ENCODE measurements at places on chromosomes 2 and 18. TPM values are rescaled to one million over a fixed set of nuclear protein-coding genes. Genes with fewer than 3 reads are reported as not detected.

The ALPG gene
- total RNA-seq = not detected

The PLCL1 gene
- 7.8 TPM for total RNA-seq

The DPP10 gene
- not detected for total RNA-seq

GRCh38 chr2:208015475-208015874 is 9.9 kb downstream of the PLEKHM3 start:
- DNase-seq = no peak

GRCh38 chr2:10935953-10936942 is 24.5 kb downstream of the KCNF1 start:
- no peak overlapping the region for H3K27ac ChIP-seq
- DNase-seq = no peak
- no peak overlapping the region for H3K4me3 ChIP-seq
- no peaks in the 10 kb centered on the region for H3K27me3 ChIP-seq

DNA sequence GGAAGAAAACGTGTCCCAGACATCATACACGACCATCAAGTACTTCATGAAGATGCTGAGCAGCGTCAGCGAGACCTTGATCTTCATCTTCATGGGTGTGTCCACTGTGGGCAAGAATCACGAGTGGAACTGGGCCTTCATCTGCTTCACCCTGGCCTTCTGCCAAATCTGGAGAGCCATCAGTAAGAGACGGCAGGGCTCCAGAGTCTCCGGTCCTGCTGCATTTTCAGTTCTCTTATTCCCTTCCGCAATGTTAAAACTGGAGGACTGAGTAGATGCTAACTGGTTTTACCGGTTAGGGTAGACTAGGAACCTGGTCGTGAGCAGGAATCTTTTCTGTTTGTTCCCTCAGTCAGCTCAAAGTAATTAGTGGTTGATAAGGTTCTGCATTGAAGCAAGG is 32.3 kb downstream of the SLC9A4 start:
- H3K27ac ChIP-seq = no peak overlapping the region
- H3K4me3 ChIP-seq = no peak overlapping the region
- H3K4me1 ChIP-seq = no peaks in the 10 kb centered on the region
- peak; percentile 10 for DNase-seq
- no peaks in the 10 kb centered on the region for H3K27me3 ChIP-seq
- H3K36me3 ChIP-seq = no peaks in the 10 kb centered on the region

DNA sequence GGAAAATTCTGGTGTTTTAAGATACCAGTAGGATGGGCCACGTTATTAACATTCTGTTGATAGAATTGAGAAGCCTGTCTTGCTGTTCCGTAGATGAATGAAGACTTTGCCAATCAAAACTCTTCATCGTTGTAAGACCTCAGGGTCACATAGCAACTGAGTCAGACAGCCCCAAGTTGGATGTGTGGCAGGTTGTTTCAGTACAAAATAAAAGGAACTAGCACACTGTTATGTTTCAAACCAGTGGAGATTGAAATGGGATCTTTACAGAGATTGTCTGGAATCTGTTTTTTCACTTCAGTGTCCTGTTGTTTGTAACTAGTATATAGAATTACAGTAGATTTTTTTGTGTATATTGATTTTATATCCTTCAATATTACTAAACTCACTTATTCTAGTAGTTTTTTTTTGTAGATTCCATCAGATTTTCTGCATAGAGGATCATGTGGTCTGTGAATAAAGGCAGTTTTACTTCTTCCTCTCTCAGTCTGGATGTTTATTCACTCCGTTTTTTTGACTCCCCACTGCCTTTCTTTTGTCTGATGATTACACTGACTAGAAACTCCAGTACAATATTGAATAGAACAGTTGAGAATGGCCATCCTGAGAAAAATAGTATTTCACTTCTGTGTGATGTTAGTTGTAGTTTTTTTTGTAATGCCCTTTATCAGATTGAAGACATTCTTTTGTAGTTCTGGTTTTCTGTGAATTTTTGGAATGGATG is 22.7 kb downstream of the EPC2 start:
- H3K27me3 ChIP-seq = no peaks in the 10 kb centered on the region
- no peak for DNase-seq
- no peaks in the 10 kb centered on the region for H3K36me3 ChIP-seq
- H3K27ac ChIP-seq = no peak overlapping the region

GRCh38 chr2:23532391-23533337 is 147.7 kb downstream of the KLHL29 start:
- no peaks in the 10 kb centered on the region for H3K27me3 ChIP-seq
- H3K4me3 ChIP-seq = no peak overlapping the region
- DNase-seq = no peak
- H3K36me3 ChIP-seq = no peaks in the 10 kb centered on the region

- H3K27ac ChIP-seq = no peak overlapping the region
- peaks cover 24% of the 10 kb centered on the region for H3K4me1 ChIP-seq
- H3K36me3 ChIP-seq = no peaks in the 10 kb centered on the region
Observed at GRCh38 chr2:40242315-40242714, 209.6 kb downstream of the SLC8A1 start.

- H3K4me1 ChIP-seq = no peaks in the 10 kb centered on the region
- H3K27me3 ChIP-seq = peaks cover 8% of the 10 kb centered on the region
- H3K36me3 ChIP-seq = no peaks in the 10 kb centered on the region
Observed at GRCh38 chr2:118841828-118842461, 5.5 kb downstream of the EN1 start.

DNA sequence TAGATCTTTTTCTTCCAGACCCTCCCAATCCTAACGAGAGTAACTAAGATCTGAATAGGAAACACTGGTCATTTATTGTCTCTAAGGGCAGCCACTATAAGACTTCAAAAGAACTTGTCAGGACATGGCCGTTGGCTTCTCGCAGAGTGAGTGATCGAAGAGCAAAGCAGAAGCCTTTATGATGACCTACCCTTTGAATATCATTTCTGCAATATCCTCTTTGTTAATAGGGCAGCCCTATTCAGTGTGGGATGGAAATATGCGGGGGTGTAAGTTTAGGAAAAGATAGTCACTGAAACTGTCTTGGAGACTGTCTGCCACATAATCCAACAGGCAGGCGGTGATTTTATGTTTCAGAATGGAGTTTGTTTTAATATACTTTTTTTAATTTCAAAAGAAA is 70.9 kb downstream of the FBXO36 start:
- no peak overlapping the region for H3K27ac ChIP-seq
- no peaks in the 10 kb centered on the region for H3K4me1 ChIP-seq
- H3K27me3 ChIP-seq = no peaks in the 10 kb centered on the region
- H3K36me3 ChIP-seq = no peaks in the 10 kb centered on the region

- H3K27me3 ChIP-seq = no peaks in the 10 kb centered on the region
- no peak overlapping the region for H3K4me3 ChIP-seq
- no peaks in the 10 kb centered on the region for H3K4me1 ChIP-seq
- H3K36me3 ChIP-seq = no peaks in the 10 kb centered on the region
- DNase-seq = no peak
- H3K27ac ChIP-seq = no peak overlapping the region
Observed at GRCh38 chr2:114729026-114729425, 286.6 kb downstream of the DPP10 start.

DNA sequence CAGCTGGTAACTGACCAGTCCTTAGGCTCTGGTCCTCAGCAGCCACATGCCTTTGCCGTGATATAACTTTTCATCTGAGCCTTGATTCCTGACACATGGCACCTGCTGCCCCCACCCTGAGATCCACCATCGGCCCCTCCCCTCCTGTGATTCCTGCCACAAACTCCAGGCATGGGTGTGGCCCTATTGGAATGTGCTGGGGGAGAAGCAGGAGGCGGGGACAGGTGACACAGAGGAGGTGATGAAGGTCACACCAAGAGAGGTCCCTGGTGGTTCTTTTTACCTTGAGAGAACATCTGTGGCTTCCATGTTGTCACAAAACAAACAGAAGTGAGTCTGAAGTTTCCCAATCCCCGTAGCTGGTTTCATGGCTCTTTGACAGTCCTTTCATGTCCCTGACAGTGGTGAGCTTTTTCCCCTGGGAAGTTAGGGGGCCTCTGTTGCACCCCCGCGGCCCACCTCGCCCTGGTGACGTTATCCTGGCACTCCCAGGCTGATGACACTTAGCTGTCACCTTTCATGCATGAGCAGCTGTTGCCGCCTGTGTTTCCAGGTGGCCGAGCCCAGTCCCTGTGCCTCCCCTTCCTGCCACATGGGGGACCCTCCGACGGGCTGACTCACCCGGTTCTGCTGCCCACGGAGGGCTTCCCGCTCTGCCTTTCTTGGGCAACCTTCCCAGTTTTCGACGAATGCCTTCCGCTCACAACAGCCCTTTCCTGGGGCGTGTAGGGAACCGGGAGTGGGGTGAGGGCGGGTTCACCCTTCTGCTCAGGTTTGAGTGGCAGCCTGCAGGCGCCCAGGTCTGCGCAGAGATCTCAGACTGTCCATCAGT is 66.3 kb upstream of the GLI2 start:
- H3K4me1 ChIP-seq = peaks cover 9% of the 10 kb centered on the region
- H3K27me3 ChIP-seq = peaks cover 19% of the 10 kb centered on the region
- H3K4me3 ChIP-seq = no peak overlapping the region

DNA sequence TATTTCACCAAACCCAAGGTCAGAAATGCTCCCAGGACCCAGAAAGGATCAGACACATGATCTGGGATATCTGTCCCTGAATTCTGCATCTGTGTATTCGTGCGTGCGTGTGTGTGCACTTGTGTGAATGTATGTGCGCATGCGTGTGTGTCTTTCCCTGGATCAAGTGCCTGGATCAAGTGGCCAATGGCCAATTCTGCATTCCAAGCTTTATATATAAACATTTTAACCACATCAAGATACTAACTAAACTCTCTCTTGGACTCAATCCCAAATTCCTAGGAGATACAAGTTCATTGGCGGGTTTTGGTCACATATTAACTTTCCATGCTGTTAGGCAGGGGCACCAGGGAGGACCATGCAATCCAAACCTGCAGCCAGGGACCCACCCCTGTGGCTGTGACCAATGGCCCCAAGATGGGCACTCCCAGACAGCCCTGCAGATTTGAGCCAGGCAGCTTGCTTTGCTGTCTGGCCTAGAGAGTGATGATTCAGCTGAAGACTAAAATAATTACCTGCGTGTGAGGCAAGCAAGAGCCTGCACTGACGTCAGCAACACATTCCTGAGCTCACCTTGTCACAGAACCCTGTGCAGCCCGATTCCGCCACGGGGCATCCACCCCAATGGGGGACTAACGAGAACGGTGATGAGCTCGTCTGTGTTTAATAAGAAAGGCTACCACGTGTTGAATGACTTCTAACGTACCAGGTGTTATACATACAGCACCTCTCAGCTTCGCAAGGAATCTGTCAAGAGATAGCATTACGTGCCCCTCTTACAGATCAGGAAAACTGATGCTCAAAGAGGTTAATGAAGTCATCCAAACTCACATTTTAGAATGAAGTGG is 45.3 kb upstream of the ROCK2 start:
- H3K27me3 ChIP-seq = no peaks in the 10 kb centered on the region
- H3K27ac ChIP-seq = no peak overlapping the region
- H3K36me3 ChIP-seq = no peaks in the 10 kb centered on the region
- H3K4me3 ChIP-seq = no peak overlapping the region

- no peak overlapping the region for H3K4me3 ChIP-seq
- no peaks in the 10 kb centered on the region for H3K4me1 ChIP-seq
- DNase-seq = no peak
- H3K27me3 ChIP-seq = no peaks in the 10 kb centered on the region
- no peak overlapping the region for H3K27ac ChIP-seq
- no peaks in the 10 kb centered on the region for H3K36me3 ChIP-seq
Observed at GRCh38 chr2:141570474-141571131, 560.2 kb downstream of the LRP1B start.

- no peak overlapping the region for H3K4me3 ChIP-seq
- H3K36me3 ChIP-seq = no peaks in the 10 kb centered on the region
- DNase-seq = no peak
Observed at GRCh38 chr2:191666226-191666625, 11.7 kb upstream of the NABP1 start.

- peaks cover 68% of the 10 kb centered on the region for H3K4me1 ChIP-seq
- no peak overlapping the region for H3K27ac ChIP-seq
- no peaks in the 10 kb centered on the region for H3K36me3 ChIP-seq
Observed at GRCh38 chr2:9256147-9256546, 49.5 kb downstream of the ASAP2 start.

Measured in tibial nerve (tissue), 4 donors.